ENCODE measurements at places on chromosomes 13 and 19.
A peak's percentile ranks its signal among the peaks of the same experiment; 100 is the strongest.

DNA sequence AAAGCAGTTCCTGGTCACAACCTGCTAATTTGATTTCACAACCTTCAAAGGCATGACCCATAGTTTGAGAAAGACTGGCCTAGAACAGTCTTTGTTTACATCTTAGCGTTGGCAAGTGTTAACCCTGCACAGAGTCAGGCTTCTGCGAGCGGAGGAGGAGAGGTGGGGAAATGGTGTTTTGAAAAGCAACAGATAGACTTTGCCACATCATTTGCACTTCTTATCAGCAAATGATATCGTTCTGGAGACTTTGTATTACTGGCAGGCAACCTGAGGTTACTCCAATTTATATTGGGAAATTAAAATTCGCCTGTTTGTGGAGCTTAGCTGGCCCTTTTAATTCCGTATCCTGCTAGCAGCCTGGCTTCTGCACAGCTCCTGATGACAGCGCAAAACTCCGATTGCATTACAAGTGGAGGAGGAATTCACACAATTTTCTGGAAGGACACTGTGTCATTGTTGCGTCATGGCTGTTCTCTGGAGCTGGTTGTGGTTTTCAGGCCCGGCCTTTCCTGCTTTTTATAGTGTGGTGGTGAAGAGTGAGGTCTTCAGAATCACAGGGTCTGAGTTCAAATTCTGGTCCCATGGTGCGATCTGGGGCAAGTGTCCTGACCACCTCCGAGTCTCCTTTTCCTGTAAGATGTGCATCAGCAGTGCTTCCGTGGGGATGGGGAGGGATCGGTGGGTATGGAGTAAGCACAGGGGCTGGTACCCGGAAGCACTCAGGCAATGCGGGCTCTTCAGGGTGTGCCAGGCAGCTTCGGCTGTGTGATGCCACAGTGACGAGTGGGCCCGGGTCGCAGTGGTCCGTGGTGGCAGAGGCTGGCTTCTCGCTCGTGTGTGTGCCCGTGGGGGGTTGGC is 49.1 kb upstream of the EHD2 start:
- peak; percentile 95 for DNase-seq

- no peak for DNase-seq
These were observed 1.3 kb upstream of the KLK8 start for GRCh38 chr19:51002542-51003311.

DNA sequence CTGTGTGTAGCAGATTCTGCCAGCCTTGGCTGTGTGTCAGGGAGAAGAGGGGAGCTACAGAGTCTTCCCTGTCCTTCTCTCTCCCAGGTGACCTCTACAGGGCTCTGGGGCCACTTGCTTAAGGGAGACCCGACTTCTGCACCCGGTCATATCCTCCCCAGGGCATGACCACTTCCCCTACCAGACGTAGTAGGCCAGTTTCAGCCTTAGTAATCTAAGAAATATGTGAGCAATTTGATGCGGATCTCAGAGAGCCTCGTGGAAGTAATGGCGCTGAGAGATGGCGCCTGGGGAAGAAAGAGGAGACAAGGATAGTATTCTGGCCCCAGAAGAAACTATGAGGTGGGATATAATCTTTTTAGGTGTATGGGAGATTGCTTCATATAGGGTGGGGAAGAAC is 41.9 kb downstream of the NFIX start:
- no peak for DNase-seq

GRCh38 chr19:29832801-29833200 is 21.0 kb downstream of the CCNE1 start:
- DNase-seq: no peak

DNA sequence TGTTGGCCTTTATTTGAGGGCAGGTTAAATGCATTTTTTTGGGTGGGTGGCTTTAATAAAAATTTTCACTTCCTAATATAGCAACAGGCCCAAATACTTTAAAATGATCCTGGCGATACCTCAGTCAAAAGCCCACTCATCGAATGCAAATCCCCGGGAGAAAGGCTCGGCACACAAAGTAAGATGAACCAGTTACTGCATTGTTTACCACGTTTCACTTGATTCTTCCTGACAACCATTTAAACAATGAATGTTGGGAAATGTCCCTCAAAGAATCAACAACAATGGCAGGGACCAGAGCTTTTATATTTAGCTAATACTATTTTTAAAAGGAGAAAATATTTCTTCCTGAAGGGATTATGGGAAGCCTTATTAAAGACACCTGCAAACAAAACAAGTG is 187.7 kb downstream of the ABCC4 start:
- no peak for DNase-seq

DNA sequence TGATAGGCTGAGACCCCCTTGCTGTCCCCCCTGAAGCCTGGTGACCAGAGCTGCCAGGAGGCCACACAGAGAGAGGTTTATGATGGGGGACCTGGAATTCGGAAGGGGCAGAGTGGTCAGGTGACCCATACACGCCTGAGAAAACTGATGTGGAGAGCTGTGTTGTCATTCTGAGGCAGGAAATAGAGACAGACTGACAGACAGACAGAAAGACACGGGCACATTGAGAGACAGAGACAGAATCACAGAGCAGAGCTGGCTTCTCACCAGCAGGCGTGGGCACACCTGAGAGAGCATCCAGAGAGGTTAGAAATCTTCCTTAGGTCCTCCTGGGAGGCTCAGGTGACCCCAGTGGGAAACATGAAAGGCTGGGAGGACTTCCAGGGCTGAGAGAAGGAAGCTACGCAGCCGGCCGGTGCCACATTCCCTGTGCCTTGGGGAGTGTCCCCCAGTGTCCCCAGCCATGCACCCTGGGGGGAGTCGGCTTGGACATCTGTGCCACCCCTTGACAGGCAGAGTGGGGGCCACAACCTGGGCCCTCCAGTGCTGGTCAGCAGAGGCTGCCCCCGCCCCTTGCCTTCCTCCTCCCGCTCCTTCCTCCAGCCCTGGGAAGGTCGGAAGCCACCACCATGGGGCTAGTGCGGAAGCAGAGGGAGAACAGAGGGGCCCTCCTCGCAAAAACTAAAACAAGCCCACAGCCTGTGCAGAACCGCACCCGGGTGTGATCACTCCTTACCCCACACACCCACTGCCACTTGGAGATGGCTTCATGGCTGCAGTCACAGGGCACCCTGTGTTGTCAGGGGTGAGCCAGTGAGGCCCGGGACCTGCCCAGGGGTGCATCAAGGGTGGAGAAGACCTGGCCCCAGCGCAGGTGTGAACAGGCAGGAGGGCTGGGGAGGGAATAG is 2.2 kb downstream of the FFAR1 start:
- no peak for DNase-seq

DNA sequence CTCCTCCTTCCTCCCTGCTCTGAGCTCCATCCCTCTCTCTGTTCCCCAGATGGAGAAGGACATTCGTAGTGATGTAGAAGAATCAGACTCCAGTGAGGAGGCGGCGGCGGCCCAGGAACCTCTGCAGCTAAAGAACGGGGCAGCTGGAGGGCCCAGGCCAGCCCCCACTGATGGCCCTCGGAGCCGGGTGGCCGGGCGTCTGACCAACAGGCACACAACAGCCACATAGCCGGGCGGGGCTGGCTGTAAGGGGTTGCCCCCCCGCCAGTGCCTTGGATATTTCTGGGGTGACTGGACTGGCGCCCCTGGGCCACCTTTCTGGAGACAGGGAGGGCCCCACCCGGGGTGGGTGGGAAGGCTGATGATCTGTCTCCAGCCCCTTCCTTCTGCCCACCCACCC is 46.3 kb downstream of the CD320 start:
- no peak for DNase-seq

DNA sequence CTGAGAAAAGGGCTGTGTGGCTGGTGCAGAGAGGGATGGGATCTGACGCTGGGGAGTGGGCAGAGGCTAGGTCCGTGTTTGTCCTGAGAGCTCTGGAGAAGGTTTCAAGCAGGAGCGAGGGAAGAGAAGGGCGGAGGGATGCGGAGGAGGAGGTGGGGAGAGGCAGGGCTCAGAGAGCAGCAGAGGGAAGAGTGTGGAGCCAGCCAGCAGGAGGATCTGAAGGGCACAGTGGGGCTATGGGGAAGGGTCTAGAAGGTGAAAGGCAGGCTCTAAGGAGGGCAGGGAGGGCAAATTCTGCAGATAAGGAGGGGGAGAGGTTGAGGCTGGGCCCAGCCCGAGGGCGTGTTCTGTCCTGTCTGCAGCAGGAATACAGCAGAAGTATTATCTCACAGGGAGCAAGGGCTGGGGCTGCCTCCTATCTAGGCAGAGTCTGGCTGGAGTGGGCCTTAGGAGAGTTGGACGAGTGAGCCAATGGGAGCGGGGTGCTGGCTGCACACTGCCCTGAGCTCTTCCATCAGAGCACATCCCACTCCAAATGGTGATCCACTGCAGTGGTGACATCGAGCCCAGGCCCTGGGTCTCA is 6.1 kb downstream of the AP2A1 start:
- no peak for DNase-seq

DNA sequence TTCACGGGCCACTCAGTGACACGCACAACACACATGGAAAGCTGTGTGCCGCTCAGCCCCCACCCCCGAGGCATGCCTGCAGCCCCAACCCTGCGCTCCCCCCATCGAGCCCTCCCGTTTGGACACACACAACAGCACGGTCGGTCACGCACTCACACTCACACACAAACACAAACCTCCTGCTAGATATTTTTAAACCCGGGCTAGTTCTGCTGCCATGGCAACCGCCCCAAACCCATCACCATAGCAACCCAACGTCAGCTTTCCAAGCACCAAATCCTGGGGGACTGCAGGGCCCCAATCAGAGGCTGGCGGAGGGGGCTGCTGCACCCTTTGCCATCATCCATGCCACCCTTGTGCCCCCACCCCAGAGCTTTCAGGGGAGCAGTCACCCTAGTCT is 2.5 kb upstream of the NOVA2 start:
- DNase-seq: no peak

DNA sequence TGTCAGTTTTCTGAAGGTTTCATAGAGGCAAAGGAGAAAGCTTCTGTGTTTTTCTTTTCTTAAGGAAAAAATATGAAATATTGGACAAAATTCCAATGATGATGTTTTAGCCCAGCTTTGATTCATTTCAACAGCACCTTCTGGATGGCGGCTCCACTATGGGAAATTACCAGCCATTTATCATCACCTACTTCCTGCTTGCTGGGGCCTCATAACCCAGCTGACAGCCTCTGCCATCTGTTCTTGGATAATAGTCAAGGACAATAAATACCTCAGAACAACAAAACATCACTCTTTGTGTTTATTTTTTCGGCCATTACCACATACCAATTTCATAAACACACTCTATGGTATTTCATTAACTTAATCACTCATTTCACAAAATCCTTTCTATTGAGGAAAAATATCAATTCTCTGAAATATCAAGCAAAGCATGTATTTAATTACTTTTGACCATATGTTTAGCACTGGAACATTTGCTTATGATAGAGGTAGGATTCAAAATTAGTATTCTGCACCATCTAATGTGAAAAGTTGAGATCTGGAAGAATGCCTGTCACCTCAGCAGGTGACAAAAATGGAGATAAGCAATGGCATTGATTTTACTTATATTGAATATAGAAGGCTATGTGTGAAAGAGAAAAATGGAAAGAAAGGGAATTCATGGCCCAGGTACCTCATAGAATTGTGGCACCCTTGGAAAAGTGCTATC is 629.7 kb downstream of the LIG4 start:
- no peak for DNase-seq

- DNase-seq: no peak
These were observed 10.8 kb downstream of the LCP1 start for GRCh38 chr13:46171217-46171616.

- no peak for DNase-seq
These were observed 66.7 kb downstream of the LRRC63 start for GRCh38 chr13:46278474-46278873.

DNA sequence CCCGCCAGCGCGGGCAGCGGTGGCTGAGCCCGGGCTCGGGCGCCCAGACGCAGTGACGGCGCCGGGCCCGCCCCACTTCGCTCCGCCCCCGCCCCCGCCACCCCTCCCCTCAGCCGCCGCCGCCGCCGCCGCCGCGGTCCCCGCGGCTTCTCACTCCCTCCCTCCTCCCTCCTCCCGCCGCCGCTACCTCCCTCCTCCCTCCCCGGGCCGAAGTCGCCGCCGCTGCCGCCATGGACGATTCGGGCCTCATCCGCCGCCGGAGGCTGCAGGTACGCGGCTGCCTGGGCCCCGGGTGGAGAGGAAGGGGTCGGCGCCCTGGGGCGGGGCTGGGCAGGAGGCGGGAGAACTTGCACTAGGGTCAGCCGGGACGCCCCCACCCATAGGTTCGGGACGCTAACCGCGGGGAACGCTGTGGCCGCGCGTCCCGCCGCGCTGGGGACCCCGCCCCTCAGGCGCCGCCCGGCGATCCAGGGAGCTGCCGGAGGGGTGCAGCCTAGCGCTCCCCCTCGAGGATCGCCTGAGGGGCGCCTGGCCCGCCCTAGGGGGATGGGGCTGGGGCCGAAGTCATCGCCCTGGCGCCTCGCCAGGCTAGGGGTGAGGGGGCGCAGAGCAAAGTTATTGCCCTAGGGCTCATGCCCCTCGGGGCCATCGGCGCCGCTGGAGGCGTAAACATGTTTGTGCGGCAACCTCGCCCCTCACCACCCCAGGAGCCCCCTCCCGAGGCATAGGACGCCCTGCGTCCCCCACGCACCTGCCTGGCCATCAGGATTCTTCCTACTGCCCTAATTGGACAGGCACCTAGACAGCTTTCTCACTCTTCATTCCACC is 427 bp downstream of the RTBDN start:
- no peak for DNase-seq

- DNase-seq: no peak
These were observed 45.5 kb downstream of the LYL1 start for GRCh38 chr19:13057147-13057572.

- no peak for DNase-seq
These were observed 9.2 kb downstream of the PARP4 start for GRCh38 chr13:24503379-24503696.

DNA sequence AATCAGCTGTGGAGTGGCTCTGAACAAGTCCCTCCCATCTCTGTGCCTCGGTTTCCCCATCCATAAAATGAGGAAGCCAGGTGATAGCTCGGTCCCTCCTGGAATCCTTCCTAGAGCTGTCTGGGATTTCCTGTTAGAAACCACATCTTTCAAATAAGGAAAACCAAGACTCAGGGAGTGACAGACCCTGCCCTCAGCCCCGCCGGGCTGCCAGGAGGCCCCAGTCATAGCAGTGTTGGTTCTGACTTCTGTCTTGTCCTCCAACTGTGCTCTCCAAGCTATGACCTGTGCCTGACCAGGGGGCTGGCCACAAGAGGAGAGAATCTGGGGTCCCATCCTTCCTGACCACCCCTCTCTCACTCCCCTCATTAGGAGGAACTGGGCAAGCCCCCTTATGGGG is 1.1 kb upstream of the SHD start:
- no peak for DNase-seq

GRCh38 chr19:18596752-18597157 is 8.2 kb downstream of the REX1BD start:
- DNase-seq: no peak

DNA sequence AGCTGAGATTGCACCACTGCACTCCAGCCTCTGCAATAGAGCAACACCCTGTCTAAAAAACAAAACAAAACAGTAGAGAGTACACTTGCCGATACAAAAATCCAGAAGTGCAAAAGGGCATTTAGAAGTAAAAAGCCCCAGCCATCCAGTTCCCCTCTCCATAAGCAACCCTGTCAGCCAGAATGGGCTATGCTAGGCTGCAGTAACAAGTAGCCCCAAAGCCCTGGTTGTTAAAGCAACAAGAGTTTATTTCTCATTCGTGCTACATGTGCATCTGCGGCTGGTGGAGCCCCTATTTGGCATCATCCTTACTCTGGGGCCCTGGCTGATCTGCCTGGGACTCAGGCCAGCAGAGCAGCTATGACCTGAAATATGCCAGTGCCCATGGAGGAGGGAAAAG is 16.9 kb upstream of the UBE2S start:
- no peak for DNase-seq

GRCh38 chr13:35727881-35728280 is 251.4 kb upstream of the MAB21L1 start:
- DNase-seq: no peak

Data from fibroblast of the conjunctiva (primary cell).